ENCODE measurements at places on chromosomes 2 and 18.

GRCh38 chr18:40866968-40867367 lies 1088.1 kb upstream of the PIK3C3 start:
- DNase-seq: no peak

DNA sequence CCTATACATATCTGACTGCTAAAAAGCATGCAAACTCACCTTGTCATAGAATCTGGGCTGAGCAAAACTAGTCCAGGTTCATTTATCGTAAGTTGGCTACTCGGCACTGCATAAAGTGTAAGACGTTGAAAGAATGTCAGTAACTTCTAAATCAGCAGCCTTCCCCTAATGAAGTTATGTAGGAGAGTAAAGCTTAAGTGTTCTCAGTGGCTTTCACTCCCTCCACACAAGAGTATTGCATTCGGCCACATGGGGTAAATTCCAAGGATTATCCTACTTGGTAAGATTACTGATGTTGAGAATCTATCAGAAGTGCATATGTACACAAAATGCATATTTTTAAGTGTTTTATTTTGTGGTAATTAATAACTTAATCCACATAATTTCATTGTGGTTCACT lies 130.1 kb downstream of the LCLAT1 start:
- DNase-seq: no peak

DNA sequence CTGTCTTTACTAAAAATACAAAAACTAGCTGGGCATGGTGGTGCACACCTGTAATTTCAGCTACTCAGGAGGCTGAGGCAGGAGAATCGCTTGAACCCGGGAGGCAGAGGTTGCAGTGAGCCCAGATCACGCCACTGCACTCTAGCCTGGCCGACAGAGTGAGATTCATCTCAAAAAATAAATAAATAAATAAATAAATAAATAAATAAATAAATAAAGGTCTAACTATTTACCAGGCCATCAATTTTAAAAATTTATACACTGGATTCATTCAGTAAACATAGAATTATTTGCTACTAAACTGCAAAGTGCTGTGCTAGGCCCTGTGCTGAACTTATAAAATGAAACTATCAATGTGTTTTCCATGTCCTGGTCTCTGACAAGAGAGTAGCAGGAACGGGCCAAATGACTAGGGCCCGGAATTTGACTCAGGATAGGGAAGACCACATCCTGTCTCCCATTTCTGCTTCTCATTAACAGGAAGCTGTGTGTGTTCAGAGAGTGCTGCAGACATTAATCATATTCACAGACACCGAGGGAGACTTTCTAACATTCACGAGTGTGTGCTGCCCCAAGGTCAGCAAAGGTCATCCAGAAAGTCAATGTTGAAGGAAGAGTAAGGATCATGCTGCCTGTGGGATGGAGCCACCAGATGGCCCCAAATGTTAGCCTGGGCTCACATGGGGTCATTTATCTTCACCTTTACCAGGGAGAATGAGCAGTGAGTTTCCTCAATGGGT lies 95.8 kb downstream of the SPP2 start:
- no peak for DNase-seq

- DNase-seq: peak; percentile 58
Observed at GRCh38 chr2:217713395-217714286, 289.2 kb downstream of the TNS1 start.

DNA sequence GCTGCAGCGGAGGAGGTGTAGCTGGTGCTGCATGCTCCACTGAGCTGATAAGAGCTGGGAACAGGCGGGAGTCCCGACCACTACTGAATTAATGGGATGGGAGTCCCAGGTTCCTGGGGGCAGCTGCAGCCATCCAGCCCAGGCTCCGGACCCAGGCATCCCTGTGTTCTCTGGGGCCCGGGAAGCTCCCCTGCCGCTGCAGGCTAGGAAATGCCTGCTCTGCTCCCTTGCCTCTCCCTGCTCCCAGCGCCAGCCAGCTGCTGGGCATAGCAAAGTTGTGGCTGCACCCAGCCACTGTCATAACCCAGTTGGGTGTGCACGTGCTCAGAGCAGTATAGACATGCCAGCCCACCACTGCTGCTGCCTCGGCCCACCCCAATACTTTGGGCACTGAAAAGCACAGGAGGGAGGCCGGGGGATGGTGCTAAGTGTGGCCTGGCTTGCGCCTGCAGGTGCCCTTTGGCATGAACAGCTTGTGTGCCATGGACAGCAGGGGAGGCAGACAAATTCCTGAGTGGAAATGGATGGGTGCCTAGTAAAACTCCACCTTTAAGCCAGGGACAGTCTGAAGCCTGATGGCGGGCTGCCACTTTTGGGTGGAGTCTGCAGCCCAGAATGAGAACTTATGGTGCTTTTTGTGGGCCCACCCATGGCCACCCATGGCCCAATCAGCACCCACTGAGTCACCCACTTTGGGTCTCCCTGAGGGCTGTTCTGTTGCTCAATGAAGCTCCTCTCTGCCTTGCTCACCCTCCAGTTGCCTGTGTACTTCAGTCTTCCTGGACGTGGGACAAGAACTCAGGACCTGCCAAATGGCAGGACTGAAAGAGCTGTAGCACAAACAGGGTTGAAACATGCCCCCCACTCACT lies 219.3 kb upstream of the TMEFF2 start:
- no peak for DNase-seq

GRCh38 chr2:226489775-226490541 lies 309.7 kb downstream of the IRS1 start:
- DNase-seq: no peak

Data from CD8-positive, alpha-beta memory T cell (primary cell).